ENCODE measurements at places on chromosomes 12 and 14.

DNA sequence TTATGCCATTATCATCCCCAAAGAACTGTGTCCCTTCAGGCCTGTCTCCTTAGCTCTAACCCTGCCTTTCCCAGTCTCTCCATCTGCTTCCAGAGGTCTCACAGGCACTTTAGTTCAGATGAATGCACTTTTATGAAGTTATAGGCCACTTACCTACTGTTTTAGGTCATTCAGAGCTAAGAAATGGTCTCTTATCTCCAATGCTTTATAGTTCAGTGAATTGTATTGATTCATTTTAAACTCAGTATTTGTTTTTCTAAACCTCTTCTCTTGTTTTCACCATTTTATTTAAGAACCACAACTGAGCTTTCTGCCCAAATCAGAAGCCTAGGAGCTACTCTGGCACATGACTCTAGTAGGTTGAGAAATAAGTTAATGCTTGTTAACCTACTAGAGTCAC is 197.5 kb upstream of the ATP2B1 start:
- DNase-seq = no peak

DNA sequence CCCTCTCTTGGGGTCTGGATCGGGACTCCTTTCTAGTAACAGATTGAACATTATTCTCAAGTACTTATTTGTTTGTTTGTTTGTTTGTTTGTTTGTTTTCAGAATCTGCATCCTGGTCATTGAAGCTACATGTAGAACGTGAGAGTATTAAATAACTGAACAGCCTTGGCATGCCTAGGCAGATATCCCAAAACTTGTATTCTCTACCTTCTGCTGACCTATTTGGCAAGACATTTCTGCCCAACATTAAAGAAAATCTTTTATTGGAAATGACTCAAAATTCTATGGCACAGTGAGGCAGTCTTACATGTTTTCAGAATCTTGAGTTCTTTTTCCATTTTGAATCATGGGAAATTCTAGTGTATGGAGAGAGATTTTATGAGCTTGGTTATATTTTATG is 165.1 kb upstream of the CNOT2 start:
- DNase-seq = no peak

GRCh38 chr14:36256126-36256801 is 64.2 kb downstream of the MBIP start:
- no peak for DNase-seq

GRCh38 chr12:51070004-51070403 is 13.4 kb downstream of the CSRNP2 start:
- DNase-seq = no peak

- DNase-seq = no peak
These were observed 55.6 kb downstream of the FNTB start for GRCh38 chr14:65042296-65042695.

- no peak for DNase-seq
These were observed 629 bp downstream of the RAD51AP1 start for GRCh38 chr12:4539167-4539870.

DNA sequence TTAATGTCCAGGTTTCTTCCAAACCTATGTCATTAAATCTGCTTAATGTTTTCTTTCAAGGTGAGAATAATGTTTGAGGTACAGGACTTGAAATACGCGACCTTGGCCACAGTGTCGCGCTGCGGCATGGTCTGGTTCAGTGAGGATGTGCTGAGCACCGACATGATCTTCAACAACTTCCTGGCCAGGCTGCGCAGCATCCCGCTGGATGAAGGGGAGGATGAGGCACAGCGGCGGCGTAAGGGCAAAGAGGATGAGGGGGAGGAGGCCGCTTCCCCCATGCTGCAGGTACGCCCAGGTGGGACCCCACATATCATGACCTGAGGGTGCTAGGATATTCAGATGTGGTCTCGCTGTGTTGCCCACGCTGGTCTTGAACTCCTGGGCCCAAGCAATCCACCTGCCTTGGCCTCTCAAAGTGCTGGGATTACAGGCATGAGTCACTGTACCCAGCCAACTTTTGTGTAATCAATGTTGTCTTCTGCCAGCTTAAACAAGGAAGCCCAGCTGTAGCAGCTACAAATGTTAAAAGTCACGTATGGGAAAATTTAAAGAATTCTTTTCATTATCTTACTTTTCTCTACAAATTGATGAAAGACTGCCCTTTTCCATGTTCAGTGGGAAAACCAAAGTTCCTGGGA is 50.8 kb downstream of the DYNC1H1 start:
- no peak for DNase-seq

DNA sequence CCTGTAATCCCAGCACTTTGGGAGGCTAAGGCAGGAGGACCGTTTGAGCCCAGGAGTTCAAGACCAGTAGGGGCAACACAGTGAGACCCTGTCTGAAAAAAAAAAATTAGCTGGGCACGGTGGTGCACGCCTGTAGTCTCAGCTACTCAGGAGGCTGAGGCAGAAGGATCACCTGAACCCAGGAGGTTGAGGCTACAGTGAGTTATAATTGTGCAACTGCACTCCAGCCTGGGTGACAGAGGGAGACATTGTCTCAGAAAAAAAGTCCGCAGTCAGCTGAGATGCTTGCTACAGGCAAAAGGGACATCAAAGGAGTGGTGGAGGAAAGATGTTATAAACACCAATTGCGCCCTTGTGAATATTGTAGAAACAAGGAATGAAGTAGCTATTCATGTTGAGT is 77.8 kb downstream of the NDUFA12 start:
- no peak for DNase-seq

GRCh38 chr12:114342656-114343055 is 63.3 kb downstream of the TBX5 start:
- DNase-seq = no peak

GRCh38 chr12:46657453-46658411 is 168.1 kb downstream of the SLC38A4 start:
- DNase-seq = no peak

DNA sequence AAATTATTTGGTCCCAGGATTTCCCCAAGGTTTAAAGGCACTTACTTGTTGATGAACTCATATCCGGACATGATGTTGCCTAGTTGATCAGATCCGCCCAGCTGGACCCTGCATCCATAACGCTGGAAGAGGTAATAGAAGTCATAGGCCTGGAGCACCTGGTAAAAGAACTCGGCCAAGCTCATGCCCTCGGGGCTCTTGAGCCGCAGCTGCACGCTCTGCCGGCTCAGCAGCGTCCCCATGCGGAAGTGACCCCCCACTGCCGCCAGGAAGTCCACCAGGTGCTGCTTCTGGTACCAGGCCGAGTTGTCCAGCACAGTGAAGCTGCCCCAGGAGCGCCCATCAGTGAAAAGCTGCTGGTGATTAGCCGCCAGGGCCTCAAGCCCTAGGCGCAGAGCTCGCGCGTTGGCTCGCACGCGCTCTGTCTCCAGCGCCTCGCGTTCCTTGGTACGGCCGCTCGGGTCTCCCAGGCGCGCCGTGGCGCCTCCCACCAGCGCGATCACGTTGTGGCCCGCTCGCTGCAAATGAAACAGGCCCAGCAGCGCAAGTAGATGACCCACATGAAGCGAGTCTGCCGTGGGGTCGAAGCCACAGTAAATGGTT is 545 bp downstream of the YARS2 start:
- DNase-seq = peak; percentile 81

DNA sequence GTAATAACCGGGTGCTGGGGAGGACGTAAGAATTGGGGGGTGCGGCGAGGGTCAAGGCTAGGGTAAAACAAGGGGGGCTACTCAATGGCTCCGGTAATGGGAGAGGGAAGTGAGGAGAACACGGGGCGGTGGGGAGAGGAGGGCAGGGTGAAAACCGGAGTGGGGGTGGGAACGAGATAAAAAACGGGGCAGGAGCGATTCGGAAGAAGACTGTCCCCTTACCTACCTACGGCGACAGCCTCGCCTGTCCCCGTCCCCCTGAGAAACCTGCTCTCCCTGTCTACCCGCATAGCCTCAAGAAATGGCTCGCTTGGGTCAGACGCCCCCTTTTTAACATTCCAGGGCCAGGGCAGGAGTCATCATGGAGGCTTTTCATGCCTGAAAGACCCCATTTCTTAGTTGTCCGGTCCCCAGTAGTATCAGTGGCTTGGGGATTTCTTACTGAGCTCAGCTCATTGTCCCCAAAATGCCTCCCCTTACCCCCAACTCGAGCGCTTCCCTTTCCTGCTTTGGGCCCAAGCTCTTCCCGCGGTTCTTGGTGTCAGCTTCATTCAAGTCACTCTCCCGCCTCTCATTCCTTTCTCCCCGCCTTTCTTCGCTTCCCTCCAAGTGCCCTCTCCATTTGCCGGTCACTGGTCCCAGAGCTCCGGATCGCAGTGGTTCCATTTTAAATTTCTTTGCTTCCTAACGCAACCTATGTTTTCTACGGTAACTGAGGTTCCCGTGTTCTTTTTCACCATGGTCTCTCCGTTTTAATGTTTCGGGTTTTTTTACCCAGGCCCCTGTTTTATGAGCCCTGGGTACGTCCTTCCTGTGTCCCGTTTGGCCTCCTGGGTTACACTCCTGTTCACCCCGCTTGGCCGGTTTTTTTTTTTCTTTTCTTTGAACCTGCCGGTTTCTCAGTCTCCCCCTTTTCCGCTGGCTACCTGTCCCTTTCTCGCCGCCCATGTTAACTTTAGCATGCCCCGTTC is 1.2 kb upstream of the WSB2 start:
- no peak for DNase-seq

DNA sequence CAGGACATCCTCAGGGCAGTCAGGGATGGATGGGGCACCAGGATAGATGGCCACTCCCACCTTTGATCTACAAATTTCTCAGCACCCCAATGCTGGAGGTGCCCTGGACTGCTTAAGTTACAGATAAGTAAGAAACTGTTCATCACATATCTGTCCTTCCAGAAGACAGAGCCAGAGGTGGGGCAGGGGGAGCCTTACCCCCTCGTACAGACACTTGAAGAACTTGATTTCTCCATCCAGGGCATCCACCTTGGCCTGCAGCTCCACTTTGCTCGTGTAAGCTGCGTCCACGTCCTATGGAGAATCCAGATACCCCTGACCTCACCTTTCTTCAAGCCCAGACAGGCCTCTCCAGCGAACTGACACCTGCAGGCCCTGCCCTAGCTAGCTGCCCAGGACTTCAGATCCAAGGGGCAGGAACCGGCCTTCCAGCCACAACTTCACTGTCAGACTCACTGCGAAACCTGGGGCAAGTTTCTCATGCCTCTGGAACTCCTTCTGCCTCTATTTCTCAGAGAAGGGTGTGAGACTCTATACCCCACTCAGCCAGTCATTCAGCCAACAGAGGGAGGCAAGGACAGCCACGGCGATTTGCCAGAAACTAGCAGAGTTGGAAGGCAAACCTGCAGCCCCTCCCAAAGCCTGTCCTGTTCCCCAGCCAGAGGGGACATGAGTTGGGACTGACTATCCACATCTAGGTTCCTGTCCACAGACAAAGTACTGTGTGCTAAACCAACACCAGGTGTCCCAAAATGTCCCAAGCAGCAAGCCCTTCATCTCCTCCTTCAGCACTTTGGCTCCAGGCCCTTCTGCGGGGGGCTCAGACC is 3.8 kb downstream of the KRT73 start:
- DNase-seq = no peak

DNA sequence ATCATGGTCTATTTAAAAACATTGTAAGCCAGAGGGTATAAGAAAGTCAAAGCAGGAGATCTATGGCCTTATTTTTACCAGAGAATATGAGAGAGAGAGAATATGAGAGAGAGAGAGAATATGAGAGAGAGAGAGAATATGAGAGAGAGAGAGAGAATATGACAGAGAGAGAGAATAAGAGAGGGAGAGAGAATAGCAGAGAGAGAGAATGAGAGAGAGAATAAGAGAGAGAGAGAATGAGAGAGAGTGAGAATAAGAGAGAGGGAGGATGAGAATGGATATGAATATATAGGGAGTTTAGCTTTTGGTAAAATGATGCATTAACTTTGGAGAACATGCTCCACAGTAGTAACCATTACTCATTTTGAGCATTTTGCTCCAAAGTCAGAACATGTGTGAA is 48.0 kb upstream of the ALG10B start:
- no peak for DNase-seq

- DNase-seq = no peak
These were observed 45.9 kb downstream of the AEBP2 start for GRCh38 chr12:19485240-19485639.

GRCh38 chr14:96486705-96487104 is 15.5 kb upstream of the PAPOLA start:
- DNase-seq = no peak

DNA sequence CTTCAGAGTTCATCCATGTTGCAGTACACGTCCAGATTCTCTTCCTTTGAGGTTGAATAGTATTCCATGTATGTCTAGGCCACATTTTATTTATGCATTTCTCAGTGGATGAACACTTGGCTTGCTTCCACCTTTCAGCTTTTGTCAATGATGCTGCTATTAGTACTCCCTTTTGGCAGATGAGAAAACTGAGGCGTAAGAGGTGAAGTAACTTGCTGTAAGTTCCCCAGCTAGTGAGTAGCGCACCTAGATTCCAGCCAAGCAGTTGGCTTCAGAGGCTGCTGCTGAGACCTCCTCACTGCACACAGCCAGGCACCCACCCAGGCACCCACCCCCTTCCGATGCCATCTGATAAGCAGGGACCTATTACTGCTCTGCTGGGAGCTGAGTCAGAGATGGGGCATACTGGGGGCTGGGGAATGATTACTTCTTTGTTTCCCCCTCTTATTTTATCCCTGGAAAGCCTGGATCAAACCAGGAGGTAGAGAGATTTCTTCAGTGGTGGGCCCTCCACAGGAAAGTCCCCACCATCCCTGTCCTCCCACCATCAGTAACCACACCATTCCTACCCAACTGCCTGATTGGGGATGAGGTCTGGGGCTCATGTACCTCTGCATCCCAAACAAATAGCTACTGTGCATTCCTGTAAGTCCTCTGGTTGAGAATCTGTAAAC is 234.6 kb downstream of the PCNX1 start:
- DNase-seq = no peak

DNA sequence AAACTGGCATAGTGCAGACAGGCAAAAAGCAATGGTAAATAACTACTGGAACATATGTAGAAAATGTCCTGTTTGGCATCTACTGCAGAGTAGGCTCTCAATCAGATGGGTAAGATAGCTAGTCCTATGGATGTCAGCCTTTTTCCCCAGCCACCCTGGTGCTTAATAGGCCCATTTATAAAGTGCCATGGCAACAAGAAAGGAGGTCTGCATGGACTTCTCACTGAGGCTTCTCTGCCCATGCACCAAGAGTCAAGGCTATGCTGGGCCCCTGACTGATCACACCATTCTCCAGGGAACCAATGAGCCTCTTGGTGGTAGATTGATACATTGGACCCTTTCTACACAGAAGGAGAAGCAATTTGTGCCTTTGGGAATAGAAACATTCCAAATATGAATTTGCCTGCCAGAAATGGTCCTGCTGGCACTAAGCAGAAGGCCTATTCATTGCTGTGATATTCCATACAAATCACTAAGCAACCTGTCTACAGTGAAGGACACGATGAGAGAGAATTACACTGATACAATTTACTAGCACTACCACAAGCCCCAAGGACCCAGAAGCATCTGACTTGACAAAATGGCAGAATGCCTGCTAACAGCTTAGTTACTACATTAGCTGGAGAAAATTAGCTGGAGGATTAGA is 43.8 kb downstream of the RESF1 start:
- DNase-seq = no peak

GRCh38 chr12:42666671-42667243 is 77.2 kb upstream of the PRICKLE1 start:
- no peak for DNase-seq

GRCh38 chr12:12097891-12098690 is 27.4 kb downstream of the BCL2L14 start:
- DNase-seq = no peak

GRCh38 chr14:93780813-93781400 is 7.4 kb downstream of the PRIMA1 start:
- DNase-seq = no peak

GRCh38 chr14:92960706-92961566 is 38.0 kb downstream of the CHGA start:
- no peak for DNase-seq

GRCh38 chr12:28814246-28814645 is 334.8 kb upstream of the FAR2 start:
- DNase-seq = no peak

GRCh38 chr12:32181498-32182175 is 75.0 kb downstream of the BICD1 start:
- DNase-seq = no peak

Measured in Panc1 (cell line).